ENCODE measurements at places on chromosomes 7 and 10.

GRCh38 chr7:6430271-6430940 lies 17.3 kb downstream of the DAGLB start:
- DNase-seq = no peak

DNA sequence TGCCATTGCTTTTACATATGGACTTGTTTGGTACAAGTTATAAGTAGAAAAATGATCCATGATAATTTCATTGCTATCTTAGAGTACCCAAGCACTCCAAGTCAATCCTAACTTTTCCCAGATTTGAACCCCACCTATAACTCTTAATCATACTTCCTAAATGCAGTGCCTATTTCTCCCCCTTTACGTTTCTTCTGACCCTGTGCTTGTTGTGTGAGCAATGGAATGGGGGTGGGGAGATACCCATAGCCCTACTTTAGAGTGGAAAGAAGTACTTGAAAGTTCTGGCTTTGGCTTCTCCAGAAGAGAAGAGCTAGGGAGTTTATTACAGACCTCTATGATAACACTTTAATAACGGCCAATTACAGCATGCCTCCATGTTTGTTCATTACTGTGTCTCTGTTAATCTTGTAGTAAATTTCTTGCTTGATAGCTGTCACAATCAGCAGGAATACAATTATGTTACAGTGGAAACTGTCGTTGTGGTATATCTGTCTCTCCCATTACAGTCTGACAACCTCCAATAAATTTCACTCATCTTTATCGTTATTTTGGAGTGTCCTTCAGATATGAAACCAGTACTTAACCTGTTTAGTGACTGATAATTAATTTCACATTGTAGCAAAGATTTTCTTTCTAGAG lies 34.0 kb downstream of the CNPY1 start:
- DNase-seq = no peak

- DNase-seq = no peak
Observed at GRCh38 chr7:142867398-142868187, 12.7 kb downstream of the EPHB6 start.

DNA sequence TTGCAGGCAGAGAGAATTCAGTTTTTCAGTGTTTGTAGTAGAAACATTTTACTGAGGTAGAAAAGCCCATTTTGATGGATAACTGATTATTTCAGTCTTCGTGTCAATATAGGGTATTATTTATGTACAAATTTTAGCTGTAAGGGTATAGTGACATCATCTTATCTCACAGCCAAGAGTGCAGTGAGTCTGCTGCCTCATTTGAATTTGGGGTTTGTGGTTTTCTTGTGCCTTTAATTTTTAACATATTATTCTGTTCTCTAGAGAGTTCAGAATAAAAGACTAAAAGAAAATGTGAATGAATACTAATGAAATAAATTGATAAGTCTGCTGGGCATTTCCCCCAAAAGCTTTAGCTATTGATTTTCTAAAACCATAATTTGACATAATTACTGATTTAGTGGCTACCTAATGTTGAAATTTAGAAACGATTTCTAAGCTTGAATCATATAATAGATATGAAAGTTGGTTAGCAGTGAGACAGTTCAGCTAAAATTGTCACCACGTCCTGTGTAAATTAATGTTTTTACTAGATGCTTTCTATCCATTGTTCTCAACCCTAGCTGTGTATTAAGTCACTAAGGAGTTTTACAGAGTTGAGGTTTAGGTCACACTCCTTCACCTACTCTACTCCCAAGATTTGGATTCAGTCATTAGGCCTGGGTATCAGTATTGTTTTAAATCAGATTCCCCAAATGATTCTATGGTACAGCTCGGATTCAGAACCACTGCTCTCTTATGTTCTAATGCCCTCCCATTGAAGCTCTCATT lies 37.3 kb downstream of the ACADSB start:
- DNase-seq = no peak

DNA sequence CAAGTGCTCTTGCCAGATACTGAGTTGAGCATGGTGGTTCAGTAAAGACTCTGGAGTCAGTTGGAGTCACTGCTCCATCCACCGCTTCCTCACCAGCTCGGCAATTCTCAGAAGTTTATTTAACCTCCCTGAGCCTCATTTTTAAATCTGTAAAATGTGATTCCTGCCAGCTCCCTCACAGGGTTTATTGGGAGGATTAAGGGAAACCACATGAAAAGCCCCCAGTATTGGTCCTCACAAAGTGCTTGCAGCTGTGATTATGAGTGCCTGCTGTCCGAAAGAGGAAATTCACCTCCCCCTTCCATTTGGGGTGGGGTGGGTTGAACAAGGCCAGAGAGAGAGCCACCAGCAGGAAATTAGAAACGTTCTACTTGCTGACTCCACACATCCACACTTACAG lies 99.0 kb downstream of the AOAH start:
- DNase-seq = no peak

DNA sequence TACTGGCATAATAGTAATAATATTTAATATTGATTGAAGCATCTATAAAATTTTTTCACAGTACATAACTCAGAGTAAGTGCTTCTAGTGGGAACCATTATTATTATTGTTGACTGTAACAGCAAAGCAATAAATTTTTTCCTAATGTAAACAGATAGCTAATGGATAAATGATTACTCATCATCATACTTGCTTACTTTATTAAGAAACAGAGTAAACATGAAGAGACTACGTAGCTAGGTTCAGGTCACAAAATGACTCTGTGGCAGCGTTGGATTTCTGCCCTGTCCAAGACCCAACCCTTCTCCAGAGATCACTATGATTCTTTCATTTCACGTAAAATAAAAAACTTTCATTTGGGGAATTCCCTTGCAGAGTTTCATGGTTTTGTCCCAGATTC lies 8.3 kb upstream of the ABCB5 start:
- no peak for DNase-seq

GRCh38 chr7:112692333-112692732 lies 97.9 kb downstream of the TMEM168 start:
- DNase-seq = no peak

DNA sequence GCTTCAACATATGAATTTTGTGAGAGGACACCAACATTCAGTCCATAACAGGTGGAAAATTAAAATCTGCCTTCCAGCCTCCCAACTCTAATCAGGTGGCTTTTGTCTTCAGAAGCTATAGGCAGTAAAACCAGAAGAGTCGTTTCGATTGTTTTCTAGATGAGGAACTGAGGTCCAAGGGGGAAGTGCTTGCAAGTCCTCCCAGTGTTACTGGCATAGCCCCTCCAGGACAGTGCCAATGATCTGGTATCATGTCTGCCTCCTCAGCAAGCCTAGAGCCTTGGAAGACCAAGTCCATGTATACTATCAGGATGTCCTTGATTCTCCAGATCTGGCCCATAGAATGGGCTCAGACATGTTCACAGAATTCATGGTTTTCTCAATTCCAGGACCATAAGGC lies 16.9 kb downstream of the CYP26A1 start:
- no peak for DNase-seq

Data from stimulated activated CD8-positive, alpha-beta memory T cell treated with anti-CD3 and anti-CD28 coated beads, Interleukin-15, amount 100 ng/mL, for 4 hours (primary cell).